ENCODE measurements at places on chromosomes 5 and 9.

DNA sequence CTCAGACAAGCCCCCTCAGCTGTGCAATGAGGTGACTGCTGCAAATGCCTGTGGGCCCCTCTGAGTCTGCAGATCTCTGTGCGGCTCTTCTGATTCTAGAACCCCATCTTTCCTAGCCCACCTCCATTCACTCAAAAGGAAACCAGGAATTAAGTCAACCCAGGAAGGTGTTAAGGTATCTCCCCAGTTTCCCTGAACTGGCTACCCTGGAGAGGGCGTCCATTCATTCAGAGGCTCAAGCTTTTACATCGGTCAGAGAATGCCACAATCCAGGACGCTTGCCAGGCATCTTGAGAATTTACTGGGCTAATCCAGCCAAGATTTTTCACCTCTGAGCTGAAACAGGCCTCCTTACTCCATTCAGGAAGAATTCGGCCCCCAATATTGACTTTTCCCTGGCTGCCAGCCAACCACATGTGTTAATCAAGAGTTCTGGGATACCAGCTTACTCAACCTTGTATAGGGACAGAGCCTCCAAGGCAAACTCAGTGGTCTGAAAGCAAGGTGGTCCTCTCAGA is 889 bp upstream of the ADAMTS12 start:
- no peak for DNase-seq

DNA sequence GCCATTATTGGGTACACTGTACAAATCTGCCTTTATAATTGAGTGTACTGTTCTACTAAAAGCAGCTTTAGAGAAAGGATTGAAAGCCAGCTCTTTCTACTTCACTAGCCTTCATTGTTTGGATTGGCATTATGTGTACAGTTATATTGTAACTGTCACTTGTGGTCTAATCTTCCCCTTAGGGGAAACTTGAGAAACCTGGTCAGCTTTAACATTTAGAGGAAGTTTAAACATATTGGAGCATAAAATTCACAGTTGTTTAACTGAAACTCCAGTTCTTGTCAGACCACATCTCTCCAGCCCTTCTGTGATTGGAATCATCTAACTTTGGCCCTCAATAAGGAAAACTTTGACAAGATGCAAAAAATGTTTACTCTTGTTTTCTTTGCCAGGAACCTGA is 24.6 kb downstream of the PIK3R1 start:
- DNase-seq: no peak

DNA sequence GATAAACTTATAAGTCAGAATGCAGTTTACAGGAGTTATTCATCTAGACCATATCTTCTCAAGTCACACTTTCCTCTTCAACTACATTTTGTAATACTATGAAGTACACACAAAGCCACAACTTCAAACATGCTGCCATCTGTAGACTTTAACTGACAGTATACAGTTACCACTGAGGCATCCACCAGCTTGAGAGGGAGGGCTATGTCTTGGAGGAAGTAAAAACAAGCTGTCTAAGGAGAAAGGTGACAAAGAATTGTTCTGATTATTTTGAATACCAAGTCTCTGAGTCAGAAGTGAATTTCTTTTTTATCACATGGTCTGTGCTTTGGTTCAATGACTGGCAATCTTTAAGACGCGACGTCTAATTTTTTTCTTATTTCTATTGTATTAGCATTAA is 97.6 kb upstream of the CDH10 start:
- no peak for DNase-seq

DNA sequence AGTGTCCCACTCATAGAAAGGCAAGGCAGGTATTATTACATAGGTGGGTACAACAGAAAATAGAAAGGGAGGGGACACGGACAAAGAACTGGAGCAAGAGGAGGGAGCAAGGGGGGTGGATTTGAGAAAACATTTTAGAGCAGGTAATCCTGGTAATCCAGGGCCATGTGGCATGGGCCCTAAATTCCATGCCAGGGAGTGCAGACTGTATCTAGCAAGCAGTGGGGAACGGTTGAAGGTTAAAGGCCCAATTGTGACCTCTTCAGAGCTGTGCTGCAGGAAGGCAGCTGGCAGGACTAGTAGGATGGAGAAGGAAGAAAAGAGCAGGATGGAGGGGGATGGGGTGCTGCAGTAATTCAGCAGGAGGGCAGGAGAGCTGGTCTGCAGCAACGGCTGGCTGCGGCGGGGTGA is 75.2 kb downstream of the PDE6A start:
- no peak for DNase-seq

DNA sequence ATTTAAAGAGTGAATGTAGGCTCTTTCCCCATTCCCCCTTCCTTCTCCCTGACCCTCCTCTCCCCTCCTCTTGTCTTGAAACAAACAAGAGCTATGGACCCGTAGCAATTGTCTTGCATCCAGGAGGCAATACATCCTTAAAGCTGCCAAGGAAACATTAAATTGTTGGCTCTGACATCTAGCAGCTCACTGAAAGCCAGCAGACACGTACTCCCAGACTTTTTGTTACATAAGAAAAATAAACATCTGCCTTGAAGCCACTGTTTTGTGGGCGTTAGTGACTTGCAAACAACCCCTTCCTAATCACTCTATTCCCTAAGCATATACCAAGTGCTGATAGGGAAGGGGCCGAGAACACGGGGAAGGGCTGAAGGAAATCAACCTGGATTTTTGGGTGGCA is 8.6 kb downstream of the SLC45A2 start:
- no peak for DNase-seq

GRCh38 chr5:91390268-91390667 is 7.2 kb upstream of the ARRDC3 start:
- no peak for DNase-seq

DNA sequence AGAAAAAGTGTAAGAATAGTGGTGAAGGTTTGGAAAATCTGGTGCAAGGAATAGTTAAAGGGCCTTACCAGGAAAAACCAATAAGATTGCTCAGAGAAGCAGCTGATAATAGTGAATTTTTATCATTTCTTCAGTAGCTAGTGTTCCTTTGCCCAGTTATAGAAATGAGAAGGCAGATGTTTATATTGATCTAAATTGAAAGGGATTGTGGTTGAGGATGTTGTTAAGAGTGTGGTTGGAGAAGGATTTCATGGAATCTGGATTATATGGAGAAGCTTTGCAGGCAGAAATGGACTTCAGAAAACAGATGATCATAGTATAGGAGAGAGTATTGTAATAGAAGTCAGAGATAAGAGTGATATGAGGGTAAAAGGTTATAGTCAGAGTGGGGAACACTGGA is 102.6 kb downstream of the XRCC4 start:
- no peak for DNase-seq

- no peak for DNase-seq
These were observed 9.9 kb upstream of the HMCN2 start for GRCh38 chr9:130255631-130256134.

DNA sequence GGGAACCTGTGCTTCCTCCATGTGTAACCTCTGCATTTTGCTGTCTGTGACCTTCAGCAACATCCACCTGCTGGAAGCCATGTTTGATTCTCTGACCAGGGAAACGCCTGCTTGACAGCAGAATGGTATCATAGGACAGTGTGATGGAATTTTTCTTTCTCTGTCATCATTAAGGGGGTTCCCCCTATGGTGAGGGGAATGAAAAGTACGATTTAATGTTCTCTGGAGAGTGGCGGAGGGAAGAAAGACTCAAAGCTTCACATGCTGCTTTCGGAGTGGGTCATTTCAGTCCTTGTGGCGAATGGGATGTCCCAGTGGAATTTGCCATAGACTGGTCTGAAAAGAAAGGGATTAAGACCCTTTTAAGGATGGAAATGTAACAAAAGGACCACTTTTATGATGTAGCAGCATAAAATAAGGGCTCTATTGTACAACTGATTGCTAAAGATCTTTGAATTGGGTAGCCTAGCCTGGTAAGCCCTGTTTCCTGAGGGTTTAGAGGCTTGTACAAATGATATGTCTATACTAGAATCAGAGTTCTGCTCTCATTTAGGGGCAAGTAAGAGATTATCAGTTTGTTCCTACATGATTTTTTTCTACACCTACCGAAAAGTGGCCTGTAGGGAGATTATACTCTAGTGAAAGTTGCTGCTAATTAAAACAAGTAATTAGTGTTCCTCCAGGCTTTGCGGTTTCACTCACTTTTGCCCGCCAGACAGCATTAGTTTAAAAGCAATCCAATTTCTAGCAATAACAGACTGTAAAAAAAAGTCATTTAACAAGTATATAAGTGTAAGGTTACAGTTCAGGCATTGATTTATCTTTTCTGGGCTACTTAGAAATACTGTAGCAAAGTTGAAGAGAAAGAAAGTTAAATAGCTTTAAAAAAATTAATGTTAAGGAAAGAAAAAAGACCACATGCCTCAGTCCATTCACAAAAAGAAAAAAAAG is 904.5 kb downstream of the NR2F1-AS1 start:
- DNase-seq: no peak

- no peak for DNase-seq
These were observed 72.0 kb downstream of the FAM78A start for GRCh38 chr9:131204285-131204684.

- DNase-seq: no peak
These were observed 6.5 kb upstream of the CARD19 start for GRCh38 chr9:93089481-93089991.

- no peak for DNase-seq
These were observed 46.3 kb upstream of the BOD1 start for GRCh38 chr5:173662581-173663351.

DNA sequence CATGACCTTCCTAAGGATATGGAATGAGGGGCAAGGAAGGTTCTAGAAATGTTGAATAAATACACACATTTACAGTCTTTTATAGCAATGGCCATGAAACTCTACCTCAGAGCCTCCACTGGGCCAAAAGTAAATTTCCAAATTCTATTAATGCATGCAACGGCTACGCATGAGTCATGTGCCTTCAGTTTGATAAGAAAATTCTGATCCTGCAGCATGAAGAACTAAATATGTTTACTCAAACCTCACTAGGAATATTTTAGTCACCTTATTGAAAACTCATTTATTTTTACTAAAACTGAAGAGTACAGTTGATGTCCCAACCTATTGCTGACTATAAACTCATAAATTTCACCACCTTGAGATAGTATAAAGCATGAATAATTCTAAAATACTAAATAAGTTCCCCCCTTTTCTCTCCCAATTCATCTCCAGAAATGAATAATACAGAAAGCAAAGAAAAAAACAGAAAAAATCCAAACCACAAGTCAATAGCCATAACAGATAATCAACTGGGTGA is 92.4 kb downstream of the GNAQ start:
- no peak for DNase-seq

DNA sequence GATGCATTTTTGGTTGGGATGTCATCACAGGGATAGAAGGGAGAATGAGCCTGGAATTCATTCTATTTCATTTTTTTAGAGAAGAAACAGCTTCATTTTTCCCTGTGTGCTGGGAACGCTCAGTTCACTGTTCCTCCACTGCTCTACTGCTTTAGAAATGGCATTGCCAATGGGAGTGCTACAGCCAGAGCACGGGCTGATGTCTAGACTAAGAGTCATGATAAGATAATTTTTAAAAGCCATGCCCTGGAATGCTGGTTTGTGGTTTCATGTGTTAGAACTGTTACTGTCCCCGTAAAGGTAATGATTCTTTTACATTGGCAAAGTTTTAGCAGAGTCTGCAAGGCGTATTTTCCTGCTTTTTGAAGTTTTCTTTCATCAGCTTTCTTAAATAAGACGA is 119.6 kb downstream of the SEMA6A start:
- DNase-seq: no peak

DNA sequence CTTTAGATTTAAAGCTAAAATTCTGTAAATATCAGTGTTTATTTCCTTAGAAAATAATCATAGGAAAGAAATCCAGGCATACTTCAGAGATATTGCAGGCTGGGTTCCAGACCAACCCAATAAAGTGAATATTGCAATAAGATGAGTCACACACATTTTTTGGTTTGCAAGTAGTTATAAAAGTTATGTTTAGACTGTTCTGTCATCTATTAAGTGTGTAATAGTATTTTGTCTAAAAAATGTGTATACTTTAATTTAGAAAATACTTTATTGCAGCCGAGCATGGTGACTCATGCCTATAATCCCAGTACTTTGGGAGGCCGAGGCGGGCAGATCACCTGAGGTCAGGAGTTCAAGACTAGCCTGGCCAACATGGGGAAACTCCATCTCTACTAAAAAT is 6.9 kb upstream of the RIC1 start:
- DNase-seq: no peak

DNA sequence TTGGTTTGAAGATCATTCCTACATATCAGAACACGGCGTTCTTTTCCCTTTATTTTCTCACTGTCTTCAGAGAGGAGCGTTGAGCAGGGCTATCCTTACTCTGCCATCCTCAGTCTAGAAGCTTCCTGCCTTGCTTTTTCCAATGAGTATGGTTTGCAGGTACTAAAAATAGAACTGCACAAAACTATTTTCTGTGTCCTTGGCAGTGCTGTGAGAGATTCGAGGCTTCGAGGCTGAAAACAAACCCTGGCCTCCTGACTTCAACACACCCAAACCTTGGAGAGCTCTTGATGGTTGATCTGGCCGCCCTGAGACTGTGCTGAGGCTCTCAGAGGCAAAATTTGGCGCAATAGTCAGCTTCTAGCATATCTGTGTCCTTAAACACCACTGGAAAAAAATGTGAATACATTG is 78.9 kb downstream of the GOLPH3 start:
- DNase-seq: no peak

DNA sequence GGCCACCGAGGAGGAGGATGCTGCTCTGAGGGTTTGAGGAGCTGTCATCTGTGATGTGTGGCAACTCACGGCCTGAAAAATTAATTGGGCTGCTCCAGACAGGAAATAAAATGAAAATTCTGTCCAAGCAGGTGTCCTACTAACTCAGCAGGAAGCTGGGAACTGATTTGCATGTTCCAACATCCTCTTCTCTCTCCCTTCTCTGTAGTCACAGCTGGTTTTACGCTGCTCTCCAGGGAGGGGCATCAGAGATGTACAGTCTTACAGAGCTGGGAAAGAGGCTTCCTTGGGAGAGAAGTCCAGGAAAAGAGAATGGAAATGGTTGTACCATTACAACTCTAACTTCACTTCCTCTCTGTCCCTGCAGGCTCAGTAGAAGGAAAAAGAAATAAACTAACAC is 24.2 kb upstream of the SIL1 start:
- no peak for DNase-seq

DNA sequence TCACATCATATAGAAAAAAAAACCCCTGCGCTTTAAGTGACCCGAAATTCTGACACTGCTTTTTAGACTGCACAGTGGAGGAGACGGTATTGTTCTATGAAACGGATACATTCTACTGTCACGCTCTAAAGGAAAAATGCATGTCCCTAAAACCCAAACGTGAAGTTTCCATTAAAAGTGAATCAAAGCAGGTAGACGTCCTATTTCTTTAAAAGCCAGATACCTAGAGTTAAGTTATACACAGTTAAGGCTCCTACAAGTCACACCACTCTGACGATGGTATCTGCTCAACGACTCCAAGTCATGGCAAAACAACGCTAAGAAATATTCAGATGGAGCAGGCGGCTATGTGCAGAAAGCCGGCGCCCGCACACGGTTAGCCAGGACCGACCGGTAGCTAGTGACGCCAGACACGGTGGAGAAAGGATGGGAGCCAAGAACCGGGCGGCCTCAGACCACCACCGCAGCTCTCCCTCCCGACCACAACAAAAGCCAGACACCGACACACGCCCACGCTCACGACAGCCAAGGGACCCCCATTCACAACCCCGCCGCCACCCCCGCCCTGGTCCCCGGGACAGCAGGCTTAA is 734 bp downstream of the SKP1 start:
- DNase-seq: peak; percentile 57

Measured in activated naive CD8-positive, alpha-beta T cell treated with anti-CD3 and anti-CD28 coated beads, Interleukin-2, amount 50 U/mL, for 24 hours (primary cell).